ENCODE measurements at places on chromosomes 13 and 19.

DNA sequence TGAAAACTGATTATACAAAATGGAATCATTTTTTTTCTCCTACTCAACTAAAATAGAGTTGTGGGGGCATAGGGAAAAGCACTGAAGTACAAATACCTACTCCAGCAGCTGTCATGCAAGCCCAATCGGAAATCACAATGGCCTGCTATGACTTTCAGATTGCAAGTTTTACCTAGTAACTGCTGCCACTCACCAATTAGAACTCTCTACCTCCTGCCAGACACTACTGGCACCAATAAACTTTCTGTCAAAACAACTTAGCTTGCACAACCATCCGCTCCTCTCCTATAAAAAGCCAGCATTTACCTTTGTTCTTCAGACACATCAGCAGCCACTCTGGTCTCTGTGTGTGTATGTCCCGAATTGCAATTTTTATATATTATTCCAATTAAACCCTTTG lies 9.3 kb upstream of the TRPC4 start:
- no peak for DNase-seq

DNA sequence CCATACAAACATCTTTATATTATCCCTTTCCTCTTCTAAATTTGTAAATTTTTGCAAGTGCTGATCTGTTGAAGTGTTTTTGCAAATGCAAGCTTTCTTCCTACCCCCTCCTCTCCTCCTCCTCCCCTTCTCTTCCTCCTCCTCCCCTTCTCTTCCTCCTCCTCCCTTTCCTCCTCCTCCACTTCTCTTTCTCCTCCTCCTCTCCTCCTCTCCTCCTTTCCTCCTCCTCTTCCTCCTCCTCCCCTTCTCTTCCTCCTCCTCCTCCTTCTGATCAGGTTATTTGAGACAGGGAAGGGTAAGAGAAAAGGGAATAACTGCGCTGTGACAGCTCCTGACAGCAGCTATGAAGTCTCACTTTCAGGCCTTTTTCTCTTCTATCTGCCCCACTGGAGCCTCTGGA lies 8.9 kb downstream of the TNFSF13B start:
- no peak for DNase-seq

GRCh38 chr13:110379905-110380341 lies 72.8 kb downstream of the COL4A2 start:
- peak; percentile 78 for DNase-seq

GRCh38 chr19:51194527-51195315 lies 30.2 kb upstream of the CD33 start:
- DNase-seq: no peak

DNA sequence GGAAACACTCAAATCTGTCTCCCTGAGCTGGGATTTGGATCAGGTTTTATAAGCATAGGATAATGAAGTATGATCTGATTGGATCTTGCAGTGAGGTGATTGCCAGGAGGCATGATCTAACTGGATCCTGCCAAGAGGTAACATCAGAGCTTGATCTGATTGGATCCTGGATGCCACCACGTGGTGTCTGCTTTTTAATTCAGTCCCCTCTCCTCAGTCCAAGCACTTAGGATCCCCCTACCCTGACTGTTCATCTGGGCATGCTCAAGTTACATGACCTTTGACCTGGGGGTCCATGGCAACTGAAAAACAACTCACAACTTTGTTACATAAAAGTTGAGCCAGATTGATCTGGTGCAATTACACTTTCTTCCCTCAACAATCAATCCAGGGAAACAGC lies 47.5 kb upstream of the LSM14A start:
- peak; percentile 1 for DNase-seq
